ENCODE measurements at places on chromosomes 12 and 14.

- DNase-seq = no peak
These were observed 11.0 kb downstream of the ITPR2 start for GRCh38 chr12:26822026-26822425.

GRCh38 chr12:14171106-14171505 is 189.7 kb upstream of the GRIN2B start:
- DNase-seq = no peak

GRCh38 chr14:104974665-104975390 is 3.3 kb downstream of the AHNAK2 start:
- DNase-seq = no peak

DNA sequence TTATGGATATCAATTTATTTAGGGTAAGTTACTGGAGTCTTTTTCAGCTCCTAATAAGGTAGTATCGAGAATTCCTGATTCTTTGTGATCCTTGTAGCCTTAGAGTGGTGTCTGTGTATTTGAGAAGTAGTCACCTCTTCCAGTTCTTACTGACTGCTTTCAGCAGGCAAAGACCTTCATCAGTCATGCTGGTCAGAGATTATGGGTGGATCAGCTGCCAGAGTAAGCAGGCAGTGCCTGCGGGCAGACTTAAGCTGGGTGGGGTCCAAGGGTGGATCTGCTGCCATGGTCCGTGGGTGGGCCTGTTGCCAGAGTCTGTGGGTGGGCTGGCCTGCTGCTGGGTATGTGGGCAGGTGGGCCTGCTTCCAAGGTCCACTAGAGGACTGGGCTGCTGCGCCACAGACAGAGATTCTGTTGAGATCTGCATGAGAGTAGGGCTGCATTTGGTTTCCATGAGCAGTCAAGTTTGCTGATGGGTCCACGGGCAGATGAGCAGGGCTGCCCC is 188.7 kb downstream of the ANO2 start:
- no peak for DNase-seq

DNA sequence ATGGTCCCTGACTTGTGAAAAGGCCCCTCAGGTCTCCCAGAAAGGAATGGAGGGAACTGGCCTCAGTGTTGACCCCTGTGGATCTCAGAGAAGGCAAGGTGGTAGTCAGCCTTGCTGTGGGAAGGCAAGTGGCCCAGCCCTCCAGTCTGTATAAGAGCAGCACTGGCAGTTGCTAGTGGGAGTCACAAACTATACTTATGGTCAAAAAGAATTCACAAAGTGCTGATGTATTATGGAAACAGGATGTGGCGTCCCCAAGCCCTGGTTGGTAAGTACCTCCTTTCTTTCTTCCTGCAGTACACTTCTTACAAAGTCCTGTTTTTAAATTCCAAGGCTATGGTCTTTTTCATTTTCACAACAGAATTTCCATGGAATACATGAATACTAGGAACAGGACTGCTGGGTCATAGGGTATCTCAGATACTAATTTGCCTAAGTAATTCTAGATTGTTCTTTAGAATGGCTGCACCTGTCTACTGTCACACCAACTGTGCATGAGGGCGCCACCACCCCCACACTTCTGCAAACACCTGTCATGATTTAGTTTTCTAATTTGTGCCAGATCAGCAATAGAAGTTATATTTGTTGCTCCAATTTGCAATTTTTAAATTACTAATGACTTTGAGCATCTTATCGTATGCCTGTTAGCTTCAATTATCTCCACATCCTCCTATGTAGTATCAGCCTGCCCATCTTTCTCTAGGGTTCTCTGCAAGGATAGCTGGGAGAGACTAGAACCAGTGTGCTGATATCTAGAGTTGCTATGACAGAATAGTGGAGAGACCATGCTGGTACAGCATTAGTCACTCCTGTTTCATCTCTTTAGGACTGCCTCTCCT is 40.7 kb upstream of the TMEM263 start:
- DNase-seq = no peak

DNA sequence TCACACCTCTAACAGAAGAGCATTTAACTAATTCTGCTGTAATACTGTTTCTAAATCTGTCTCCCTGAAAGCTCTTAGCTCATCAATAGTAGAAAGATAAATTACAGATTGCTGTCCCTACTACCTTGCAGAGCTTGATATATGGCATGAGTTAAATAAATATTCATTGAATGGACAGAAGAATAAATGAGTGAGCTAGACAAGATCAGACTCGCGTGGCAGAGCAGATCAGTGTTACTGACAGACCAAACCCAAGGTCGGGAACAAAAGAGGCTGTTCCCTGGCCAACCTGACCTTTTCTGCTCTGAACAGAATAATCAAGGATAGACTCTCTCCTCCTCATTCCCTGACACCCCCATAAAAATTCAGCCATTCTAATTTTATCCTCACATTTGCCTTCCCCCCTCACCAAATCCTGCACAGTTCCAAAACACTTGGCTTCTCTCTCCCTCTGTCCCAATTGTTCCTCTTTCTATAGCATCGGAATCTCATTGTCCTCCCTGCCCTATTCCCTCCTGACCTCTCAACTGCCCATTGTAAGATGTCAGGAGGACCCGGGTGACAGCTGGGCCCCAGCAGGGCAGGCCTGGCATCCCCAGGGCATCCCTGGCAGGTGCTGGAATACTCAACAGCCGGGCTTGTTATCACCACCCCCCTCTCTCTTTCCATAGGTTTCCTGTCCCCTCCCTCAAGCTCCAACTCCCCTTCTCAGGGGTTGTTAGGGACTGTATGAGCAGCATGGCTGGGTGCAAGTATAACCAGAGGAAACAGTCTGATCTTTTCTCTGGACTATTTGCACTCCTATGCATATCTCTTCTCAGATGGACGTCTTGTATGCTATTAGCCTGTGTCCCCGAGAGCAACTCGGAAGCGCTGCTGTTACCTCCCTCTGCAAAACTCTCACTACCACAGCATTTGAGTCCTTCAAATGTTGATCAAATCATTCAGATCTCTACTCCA is 19.9 kb downstream of the NEUROD4 start:
- no peak for DNase-seq

Measured in cerebellum (tissue), 4 donors.